ENCODE measurements at places on chromosomes 13 and 19.

DNA sequence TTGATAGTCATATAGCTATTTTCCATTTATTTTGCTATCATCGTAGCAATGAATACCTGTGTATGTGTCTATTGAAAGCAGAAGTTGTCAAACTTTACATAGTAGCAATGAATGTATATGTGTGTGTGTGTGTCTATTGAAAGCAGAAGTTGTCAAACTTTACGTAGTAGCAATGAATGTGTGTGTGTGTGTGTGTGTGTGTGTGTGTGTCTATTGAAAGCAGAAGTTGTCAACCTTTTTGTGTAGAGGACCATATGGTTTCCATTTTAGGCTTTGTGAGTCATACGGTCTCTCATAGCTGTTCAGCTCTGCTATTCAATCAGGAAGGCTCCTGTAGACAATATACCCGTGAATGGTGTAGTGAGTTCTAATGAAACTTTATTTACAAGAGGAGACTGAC lies 20.8 kb downstream of the NLRP4 start:
- no peak for DNase-seq

GRCh38 chr19:2229103-2230032 lies 6.8 kb downstream of the PLEKHJ1 start:
- no peak for DNase-seq

DNA sequence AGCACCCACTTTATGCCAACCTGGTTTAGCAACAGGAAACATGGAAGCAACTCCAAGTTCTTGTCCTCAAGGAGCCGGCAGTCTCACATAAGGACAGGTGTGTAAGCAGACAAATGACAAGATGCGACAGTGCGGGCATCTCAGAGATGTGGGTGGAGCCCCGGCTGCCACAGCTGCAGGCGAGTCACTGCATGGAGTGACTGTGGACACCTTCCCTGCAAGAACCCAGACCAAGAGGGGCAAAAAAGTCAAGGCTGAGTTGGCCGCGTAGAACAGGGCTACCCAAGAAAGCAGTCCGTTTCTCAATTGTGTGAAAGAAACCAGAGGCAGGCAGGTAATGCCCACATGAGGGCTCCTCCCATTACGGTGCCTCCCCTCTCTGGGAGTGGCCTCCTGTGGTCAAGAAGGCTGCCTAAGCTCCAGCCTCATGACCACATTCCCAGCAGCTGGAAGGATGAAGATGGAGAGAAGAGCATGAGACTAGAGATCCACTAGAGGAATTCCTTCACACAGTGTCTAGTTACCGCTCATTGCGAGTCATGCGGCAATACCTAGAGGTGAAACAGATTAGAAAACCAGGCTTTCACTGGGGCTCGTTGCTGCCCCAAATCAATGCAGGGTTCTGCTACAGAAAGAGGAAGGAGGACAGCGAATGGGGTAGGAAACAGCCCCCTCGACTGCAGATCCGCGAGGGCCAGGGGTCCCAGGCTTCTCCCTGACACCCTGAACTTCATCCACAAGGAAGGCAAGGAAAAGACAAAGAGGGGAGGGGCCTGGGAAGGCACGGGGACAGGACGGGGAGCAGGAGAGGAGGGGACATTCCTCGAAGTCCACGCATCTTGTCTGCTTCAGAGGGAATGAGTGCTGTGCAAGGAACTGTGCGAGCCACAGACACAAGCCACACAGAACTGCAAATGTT lies 80.2 kb downstream of the SPACA7 start:
- DNase-seq, result no peak

DNA sequence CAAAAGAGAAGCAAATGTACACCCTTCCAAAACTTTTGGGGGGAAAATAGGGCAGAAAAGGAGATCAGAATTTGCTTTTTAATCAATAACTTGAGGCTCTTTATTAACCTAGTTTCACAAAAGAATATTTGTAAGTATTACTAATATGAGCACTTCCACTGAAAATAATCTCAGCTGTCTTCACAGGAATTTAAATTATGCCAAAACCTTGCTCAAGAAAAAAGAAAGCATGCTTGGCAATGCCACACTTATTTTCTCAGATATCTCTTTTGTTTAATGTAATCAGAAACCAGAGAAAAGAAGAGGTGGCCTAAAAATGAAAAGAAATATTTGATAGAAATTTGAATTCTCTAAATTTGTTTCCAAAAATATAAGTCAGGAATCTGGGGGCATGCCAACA lies 234.9 kb upstream of the GPC6 start:
- DNase-seq, result no peak

DNA sequence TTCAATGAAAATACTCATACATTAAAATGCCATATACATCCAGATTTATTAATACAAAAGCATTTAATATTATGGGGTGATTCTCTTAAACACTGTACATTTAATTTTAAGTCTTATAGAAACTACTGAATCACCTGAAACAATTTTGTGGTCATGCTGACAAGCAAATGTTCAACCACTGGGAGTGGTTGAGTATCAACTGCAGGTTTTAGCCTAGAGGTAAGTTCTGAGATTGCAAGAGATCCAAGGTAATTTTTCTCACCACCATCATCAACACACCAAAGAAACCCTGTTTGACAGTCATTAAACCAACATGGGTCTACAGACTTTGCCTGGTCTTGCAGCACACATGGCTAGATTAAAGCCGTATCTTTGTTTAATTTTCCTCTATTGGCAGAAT lies 196.3 kb downstream of the LHFPL6 start:
- DNase-seq, result no peak

GRCh38 chr19:18219911-18220631 lies 6.2 kb downstream of the PDE4C start:
- DNase-seq, result no peak

DNA sequence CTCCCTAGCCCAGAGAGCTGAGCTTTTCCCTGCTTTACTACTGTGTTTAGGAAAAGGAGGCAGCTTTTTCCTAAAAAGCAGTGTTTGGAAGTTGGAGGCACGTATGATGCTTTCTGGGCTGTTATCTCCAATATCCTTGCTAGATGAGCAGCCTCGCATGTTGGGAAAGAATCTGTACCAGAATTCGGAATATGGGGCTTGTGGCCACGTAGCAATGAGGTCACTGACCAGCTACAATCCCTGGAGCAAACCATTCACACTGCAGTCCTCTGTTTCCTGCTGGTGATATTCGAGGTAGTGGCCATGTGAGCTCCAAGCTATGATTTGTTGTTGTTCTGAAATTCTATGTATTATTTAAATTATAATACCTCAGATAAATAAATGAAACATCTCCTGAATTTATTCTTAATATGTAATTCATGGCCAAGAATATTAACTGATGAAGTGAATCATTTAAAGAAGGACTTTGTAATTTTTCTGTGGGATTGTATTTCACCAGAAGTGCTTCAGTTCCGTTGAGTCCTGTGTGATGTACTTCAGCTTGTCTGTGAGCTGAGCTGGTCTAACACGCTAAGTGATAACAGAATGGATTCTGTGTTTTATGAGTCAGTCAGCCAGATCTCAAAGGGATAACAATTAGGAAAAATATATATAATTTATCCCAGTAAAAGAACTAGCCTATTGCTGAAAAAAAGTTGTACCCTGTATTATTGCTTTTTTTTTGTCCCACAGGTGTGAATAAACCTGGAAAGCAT lies 319.5 kb downstream of the SHISA2 start:
- DNase-seq, result no peak

DNA sequence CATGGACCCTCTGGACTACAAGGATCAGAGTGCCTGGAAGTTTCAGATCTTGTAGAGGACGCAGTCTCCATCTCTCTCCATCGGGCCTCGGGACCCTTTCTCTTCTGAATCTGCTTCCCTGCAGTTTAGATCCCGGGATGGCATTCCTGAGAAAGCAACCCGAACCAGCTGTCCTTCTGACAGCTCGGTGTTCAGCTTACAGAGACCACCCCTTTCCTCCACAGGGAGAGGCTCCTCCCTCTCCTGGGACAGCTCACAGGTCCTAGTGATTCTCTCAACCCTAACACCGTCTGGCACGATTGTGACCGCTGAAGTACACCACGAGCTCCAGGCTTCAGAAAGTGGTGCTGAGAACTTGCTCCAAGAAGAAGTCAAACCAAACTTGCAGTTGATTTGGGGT lies 18.2 kb downstream of the CRX start:
- no peak for DNase-seq

- DNase-seq, result no peak
Observed at GRCh38 chr19:40235238-40236025, 8.9 kb upstream of the CCNP start.

DNA sequence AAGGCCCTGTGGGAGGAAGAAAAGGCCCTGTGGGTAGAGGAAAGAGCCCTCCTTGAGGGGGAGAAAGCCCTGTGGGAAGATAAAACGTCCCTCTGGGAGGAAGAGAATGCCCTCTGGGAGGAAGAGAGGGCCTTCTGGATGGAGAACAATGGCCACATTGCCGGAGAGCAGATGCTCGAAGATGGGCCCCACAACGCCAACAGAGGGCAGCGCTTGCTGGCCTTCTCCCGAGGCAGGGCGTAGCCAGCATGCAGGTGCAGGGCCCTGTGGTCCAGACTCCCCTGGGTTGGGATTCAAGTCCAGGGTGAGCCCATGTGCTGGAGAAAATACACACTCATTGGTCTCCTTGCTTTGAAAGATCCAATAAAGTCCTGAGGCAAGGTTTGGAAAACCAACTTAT lies 4.1 kb downstream of the CCDC70 start:
- DNase-seq, result no peak

DNA sequence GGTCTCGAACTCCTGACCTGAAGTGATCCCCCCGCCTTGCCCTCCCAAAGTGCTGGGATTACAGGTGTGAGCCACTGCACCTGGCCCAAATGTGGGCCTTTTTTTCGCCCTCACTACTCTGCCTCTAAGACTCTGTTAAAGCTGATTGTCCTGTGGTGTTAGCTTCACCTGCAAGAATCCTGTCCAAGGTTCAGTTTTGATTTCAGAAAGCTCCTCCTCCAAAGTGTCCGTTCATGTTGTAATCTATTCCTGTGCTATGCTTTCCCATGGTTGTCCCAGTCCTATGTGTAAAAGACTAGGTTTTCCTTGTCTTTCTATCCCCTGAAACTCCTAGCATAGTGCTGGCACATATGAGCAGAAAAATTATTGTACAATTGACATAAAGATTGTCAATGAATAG lies 440.9 kb downstream of the KLF5 start:
- DNase-seq, result no peak

GRCh38 chr13:35888457-35888883 lies 242.7 kb downstream of the DCLK1 start:
- DNase-seq, result no peak

GRCh38 chr19:57648331-57649003 lies 15.5 kb downstream of the ZNF211 start:
- no peak for DNase-seq

DNA sequence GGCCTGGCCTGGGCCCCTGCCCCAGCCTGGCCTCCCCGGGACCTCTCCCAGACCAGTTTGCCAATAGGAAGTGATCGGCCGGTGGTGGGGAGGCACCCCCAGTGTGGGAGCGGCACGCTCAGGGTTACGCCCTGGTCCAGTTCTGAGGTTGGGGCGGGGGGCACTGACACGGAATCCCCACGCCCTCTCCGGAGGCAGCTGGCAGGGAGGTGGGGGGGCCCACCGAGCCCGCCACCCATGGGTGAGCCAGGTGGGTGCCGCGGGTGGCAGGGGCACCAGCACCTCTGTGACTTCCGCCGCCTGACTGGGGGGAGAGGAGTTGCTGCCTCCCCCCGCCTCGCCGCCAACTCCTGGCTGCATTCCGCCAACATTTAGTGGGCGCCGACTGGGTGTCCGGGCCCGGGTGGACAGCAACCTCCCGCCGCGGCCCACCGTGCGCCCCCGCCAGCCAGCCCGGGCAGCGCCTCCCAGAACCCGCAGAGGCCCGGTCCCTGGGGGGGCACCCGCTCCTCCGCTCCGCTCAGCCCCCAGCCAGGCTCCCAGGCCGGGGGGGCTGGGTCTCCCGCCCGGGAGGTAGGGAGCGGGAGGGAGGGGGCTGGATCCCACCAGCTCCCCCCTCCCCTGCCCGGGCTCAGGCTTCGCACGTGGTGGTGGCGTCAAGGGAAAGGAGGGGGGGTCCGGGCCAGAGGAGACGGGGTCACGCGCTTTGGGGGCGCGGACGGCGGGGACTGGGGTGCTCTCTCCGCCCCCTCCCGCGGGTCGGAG lies 2.0 kb downstream of the ZBTB7A start:
- no peak for DNase-seq

- no peak for DNase-seq
Observed at GRCh38 chr13:34730961-34731360, 211.1 kb upstream of the NBEA start.

GRCh38 chr13:39930544-39931444 lies 275.3 kb downstream of the COG6 start:
- DNase-seq, result no peak

- no peak for DNase-seq
Observed at GRCh38 chr13:44557986-44558385, 18.1 kb downstream of the TSC22D1 start.

- DNase-seq, result no peak
Observed at GRCh38 chr13:89784161-89784809, 1563.2 kb upstream of the MIR17HG start.

DNA sequence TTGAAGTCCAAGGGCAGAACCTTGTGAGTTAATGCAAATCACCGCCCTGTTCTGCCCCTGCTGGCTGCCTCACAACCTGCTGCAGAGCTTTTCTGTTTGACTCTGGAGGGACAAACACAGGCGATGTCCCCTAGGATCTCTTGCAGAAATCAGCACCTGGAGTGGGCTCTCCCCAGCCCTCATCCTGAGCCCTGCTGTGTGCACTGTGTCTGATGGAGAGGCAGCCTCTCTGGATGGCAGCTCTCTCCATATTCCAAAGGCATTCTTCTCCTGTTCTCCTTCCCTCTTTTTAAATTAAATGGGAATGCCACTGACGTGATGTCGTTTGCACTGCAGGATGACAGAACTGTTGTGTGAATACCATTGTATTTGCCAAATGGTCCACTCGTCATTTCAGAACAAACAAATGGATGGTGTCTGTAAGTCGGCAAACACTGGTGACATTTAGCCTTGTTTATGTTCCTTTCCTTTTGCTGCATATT lies 184.1 kb downstream of the ZNF536 start:
- DNase-seq, result no peak

- DNase-seq, result no peak
Observed at GRCh38 chr13:96475103-96475502, 385.2 kb downstream of the HS6ST3 start.

- no peak for DNase-seq
Observed at GRCh38 chr19:18220632-18221275, 5.5 kb downstream of the PDE4C start.

DNA sequence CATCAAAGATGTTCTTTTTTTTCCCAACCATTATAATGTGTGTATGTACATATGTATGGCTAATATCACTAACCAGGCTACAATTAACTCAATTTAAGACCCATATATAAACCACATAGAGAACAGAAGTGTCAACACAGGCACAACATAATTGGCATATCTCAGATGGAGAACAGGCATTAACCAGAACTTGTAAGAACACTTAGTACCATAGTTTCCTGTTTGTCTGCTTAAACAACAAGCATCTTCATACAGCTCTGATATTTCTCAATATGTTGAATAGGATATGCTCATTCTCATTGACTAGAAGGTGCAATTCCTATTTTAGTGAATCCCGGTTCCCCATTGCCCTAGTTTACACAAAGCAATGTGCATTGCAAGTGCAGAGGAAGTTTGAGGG lies 116.9 kb upstream of the EDNRB start:
- no peak for DNase-seq
